ENCODE measurements at places on chromosomes 12 and 14.
A peak's percentile ranks its signal among the peaks of the same experiment; 100 is the strongest.

GRCh38 chr12:51904951-51905470 is 2.3 kb upstream of the ACVRL1 start:
- peak; percentile 21 for DNase-seq

DNA sequence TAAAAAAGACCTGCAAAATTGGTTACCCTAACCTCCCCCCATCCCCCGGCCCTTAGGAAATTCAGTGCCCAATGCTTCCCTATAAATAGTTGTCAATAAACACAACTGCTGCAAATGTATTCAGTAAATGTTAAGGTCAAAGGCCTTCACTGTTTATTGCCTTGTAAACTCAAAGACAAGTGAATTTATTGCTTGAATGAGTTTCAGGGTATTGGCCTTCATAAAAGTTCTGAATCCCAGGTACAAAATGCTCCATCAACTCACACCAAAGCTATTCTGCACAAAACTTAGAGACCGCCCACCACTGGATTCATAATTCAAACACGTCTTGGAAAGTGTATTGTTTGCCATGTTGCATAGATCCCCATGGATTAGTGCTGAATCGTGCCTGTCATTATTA is 63.3 kb upstream of the CDKN3 start:
- DNase-seq: no peak

- DNase-seq: no peak
Measured at GRCh38 chr12:59393506-59393905, 202.3 kb upstream of the SLC16A7 start.

DNA sequence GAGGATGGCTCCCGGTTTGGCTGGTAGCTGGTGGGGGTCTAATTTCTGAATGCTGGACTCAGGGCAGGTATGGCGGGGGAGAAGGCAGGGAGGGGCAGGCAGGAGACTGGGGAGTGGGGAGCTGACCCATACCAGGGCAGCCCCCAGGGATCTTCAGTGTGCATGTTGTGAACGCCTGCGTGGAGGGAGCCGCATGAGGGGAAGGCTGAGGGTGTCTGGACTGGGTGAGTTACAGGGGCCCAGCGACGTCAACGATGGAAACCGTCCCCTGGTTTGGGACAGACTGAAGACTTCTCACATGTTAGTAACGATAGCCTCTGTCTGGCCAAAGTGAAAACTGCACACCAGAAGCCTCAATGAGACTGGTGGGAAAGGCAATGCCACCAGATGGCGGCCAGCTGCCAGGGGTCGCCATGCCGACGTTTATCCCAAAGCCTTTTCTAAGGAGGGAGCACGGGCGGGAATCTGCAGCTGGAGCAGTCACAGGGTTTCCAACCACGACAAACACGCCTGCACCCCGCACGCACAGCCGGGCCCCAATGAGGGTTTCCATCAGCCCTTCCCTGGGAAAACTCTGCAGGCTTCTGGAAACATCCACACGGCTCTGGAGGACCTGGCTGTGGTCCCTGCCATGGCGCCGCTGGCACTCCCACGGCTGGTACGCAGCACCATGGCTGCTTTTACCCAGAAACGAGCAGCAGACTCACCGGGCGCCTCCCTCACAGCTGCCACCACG is 14.0 kb downstream of the PGAM5 start:
- no peak for DNase-seq

DNA sequence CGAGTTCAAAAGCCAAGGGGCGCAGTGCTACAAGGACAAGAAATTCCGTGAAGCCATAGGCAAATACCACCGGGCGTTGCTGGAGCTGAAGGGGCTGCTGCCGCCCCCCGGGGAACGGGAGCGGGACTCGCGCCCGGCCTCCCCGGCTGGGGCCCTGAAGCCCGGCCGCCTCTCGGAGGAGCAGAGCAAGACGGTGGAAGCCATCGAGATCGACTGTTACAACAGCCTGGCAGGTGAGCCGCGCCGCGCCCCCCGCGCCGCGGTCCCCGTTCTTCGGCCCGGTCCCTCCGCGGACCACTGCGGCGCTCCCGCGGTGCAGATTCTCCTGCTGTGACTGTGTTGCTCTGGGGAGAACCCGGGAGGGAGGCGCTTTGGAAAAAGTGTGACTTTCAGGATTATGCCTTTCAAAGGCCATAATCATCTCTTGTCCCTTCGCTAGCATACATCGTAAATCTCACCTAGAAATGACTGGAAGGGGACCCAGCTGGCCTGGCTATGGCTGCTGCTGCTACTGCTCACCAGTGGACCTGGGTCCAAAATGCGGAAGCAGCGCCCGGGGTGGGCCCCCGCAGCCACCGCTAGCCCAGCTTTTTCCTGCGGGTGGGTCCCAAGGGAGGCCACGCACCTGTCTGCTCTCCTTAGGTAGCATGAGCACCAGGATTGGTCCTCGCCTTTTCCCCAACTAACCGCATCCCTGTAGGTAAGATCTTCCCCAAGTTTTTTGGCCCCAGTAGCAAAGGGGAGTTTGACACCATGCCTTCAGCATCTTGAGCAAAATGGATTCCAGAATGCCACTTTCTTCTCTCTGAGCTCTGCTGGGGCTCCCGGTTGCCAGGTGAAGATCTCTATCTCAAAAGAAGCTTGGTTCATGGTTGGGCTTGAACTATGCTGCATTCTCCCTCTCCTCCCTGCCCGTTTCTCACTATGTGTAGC is 853 bp downstream of the TTC9 start:
- DNase-seq: peak; percentile 37

- no peak for DNase-seq
Measured at GRCh38 chr14:32762886-32763285, 175.8 kb upstream of the NPAS3 start.

DNA sequence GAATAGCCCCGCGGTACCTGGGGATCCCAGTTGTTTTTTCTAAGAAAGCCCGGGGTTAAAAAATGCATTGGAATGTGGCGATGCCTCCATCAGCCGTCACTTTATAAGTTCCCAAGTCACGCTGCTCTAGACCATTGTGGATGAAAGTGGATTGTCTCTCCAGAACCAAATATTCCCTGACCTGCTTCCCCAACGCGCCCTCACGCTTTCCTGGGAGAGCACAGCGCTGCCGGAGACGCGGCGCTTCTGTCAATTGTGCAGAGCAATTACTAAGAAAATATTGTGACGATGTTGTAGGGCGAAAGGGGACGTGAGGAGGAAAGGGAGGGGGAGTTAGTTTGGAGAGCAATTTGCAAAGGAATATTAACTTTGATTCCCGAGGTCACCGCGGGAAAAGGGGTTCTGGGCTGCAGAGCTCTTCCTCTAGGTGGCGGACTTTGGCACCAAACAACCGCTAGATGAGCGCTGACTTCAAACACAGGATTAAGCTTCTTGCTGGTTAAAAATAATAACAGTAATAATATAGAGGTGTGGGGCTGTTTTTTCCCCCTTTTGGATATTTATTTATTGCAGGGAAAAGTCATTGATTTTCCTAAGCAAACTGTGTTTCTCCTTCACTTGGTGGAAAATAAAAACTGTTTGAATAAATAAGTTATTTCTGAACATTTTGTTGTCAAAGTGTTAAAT is 9.6 kb upstream of the FOXG1 start:
- peak; percentile 30 for DNase-seq

DNA sequence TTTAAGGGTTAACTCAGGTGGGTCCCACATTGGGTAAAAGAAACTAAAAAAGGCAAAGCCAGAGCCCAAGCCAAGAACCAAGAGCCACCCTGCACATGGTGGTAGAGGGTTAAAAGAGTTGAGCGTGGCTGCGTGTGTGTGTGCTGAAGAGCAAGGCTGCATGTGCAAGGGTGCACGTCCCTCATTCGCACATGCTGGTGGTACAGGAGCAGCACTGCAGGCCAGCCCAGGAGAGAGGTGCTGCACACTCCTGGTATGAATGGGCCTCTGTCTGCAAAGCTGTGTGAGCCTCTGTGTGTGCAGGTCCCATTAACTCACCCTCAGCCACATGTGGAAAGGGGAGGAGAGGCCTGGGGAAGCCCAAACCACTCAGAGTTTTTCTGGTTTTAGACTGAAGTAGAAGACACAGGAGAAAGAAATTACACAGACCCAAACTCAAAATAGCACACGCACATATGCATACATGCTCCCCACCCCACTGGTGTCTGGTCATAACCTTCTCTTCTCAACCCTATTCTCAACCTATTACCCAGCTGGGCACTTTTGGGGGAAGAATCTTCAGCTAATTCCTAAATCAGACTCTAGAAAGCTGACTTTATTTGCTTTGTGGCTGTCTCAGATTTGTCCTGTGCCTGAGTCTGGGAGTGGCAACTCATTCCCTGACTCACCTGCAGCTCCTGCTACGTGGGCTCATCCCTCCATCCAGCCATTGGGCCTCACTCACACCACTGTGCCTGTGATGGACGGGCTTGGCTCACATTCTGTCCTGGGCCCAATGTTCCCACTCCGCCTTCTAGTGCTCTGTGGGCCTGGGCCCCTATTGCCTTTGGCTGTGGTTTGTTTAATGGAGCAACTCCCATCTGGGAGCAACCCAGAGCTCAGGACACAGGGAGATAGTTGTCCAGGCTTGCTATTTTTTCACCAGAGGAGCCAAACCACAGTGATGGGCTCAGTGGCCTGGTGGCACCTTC is 30.8 kb upstream of the COL2A1 start:
- no peak for DNase-seq

Measured in NB4 (cell line).